Lower leg skin (tissue), 4 donors: ENCODE measurements at places on chromosomes 1 and 21. TPM values are rescaled to one million over a fixed set of nuclear protein-coding genes. Genes with fewer than 3 reads are reported as not detected.

GRCh38 chr1:85448358-85448757 lies 16.6 kb downstream of the DDAH1 start:
- DNase-seq = no peak

DNA sequence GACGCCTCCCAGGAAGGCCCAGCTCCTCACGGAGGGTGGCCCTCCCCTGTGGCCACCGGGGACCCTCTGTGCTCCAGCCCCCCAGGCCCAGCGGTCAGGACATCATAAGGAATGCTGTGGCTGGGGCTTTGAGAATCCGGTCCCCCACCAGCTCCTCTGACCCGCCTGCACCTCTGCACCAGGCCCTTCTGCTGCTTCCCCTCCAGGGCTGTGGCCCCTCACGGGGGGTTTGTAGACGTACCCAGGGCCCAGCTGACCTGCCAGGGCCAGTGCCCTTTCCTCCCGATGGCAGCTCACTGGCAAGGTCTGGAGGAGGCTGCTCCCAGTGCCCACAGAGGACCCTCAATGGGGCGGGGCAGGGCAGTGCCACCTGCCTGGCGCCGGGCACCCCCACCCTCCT lies 103.9 kb upstream of the TTC34 start:
- no peak for DNase-seq

GRCh38 chr1:226737819-226738420 lies 1.2 kb downstream of the ITPKB start:
- peak; percentile 92 for DNase-seq

DNA sequence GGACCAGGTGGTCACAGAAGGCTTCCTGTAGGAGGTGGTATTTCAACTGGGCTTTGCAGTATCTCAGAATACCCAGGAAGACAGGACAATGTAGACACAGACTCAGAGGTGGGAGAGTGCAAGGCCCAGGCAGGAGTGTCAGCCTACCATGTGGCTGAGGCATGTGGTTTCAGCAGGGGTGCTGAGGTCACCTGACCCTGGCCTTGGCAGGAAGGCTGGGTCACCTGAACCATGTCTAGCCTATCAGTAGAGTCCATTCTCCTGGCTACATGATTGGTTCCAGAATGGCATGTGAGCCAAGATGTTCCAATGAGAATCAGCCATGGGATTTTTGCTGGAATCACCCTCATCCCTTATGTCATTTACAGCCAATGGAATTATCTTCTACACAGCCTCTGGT lies 169.4 kb downstream of the ACTL8 start:
- no peak for DNase-seq

- peak; percentile 85 for DNase-seq
Measured at GRCh38 chr1:248811514-248812490, 13.9 kb downstream of the SH3BP5L start.

- peak; percentile 90 for DNase-seq
Measured at GRCh38 chr1:156813750-156814570, 2.7 kb downstream of the SH2D2A start.

GRCh38 chr1:201656311-201657032 lies 117.5 kb downstream of the NAV1 start:
- no peak for DNase-seq

- no peak for DNase-seq
Measured at GRCh38 chr1:24827379-24828135, 82.3 kb downstream of the CLIC4 start.

DNA sequence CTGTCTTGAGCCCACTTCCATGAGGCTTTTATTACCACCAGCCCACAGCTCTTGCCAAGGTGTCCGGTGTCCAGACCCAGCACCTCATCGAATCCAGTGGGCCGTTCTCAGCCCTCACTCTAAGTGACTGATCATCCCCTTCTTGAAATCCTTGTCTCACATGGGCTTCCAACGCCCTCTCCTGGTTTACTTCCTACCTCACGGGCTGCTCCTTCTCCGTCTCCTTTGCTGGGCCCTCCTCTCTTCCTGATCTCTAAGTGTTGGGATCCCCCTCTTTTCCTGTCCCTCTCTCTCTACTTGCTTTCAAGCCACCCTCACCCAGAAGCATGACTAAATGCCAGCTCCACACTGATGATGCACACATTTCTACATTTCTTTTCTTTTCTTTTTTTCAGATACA lies 9.0 kb upstream of the RHBG start:
- DNase-seq = no peak

DNA sequence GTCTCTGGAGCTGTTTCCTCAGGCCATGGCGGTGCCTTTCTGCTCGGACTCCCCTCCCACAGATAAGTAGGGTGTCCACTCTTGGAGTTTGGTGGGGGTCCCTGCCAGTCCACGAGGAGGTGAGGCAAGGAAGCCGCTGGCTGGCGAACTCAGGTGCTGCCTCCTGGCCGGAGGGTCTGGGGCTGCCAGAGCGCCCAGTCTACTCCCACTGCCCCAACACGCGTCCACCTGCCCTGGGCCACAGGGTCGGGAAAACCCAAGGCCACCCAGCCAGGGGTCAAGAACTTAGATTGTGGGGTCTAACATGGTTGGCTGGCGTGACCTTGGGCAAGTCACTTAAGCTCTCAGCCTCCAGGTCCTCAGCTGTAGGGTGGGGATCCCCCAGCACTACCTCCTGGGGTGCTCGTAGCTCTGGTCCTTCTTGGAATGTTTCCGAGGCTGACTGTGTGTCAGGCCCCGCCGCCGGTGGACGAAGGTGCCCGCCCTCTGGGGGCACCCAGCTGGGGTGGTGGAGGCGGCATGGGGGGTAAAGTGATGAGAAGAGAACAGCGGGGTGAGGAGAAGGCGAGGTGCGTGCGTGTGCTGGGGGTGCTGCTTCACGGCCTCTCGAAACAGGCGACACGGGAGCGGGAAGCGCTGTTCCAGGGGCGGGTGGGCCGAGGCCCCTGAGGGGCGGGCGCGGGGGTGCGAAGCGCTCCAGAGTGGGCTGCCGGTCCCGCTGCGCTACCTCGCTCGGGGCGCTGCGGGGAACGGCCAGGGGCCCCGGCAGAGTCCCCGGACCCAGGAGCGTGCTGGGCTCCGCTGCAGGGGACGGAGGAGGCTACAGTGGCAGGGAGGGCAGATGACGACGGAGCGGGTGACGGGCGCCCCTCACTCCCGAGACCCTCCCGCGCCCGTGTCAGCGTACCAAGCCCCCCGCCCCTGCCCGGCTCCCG lies 1.2 kb downstream of the SH2D5 start:
- DNase-seq = peak; percentile 84

GRCh38 chr1:47919113-47919833 lies 77.9 kb downstream of the TRABD2B start:
- DNase-seq = no peak

DNA sequence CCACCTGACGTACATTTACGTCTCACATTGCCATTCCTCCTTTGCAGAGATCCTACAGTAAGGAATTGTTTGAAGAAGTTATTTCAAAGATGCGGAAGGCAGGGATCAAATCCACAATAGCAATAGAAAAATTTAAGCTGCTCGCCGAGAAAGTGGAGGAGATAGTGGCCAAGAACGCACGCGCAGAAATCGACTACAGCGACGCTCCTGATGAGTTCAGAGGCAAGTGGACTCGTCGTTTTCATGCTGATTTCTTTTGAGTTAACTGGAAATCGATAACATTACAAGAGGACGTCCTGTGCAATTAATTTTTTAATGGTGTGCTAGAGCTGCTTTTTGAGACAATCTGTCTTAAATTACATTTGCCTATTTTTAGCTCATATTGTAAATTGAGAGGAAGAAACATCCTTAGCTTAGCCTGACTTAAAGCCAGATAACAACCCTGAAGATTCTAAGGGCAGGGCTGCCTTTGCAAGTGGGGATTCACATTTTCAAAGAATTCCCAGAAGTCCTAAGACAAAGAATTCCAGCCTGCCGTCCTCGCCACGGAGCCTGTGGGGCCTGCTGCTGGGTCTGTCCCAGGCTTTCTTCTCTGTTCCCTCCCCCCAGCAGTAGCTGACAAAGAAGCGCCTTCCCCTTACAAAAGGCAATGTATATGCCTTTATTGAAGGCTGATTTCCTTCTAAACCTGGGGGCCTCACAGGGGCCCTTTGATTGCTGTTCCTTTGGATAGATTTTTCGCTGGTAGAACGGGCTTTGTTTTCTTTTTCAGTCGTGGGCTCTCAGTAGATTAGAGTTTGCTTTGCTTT lies 31.6 kb upstream of the KIF1B start:
- no peak for DNase-seq

- no peak for DNase-seq
Measured at GRCh38 chr1:9413877-9414213, 121.2 kb downstream of the SPSB1 start.

- peak; percentile 12 for DNase-seq
Measured at GRCh38 chr1:81305997-81306452, 494.7 kb upstream of the ADGRL2 start.

- DNase-seq = no peak
Measured at GRCh38 chr1:44316231-44316759, 38.8 kb downstream of the ERI3 start.

- no peak for DNase-seq
Measured at GRCh38 chr1:64196074-64196870, 7.2 kb upstream of the UBE2U start.

DNA sequence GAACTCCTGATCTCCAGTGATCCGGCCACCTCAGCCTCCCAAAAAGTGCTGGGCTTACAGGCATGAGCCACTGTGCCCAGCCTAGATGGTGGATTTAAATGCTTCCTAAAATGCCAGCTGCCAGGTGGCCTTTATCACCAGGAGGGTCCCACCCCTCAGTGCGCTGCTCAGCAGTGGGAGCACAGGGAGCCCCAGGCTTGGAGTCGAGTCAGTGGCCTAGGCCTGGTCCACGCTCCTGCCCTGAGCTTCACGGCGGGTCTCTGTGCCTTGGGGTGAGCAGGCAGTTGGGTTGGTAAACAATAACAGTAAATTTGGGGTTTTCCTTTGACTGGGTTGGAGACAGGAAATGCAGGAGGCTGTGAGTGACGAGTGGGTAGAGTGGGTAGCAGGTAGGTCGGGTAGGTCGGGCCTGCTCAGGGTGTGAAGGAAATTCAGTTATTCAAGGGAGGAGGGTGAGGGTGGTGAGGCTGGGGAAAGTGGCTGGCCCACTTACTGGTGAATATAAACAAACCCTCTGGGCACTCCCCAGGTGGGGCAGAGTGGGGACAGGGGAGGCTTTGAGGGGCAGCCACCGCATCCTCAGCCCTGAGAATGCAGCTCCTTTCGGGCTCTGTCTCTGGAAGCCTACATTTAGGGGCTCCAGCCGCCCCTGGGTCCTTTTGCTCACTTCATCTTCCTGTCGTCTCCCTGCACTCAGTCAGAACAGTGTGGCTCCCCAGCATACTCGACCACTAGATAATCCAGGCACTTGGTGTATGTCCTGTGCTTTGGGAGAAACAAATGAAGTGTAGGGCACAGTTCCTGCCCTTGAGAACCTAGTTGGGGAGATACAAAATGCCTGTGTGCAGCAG lies 33.5 kb upstream of the IL19 start:
- peak; percentile 84 for DNase-seq

DNA sequence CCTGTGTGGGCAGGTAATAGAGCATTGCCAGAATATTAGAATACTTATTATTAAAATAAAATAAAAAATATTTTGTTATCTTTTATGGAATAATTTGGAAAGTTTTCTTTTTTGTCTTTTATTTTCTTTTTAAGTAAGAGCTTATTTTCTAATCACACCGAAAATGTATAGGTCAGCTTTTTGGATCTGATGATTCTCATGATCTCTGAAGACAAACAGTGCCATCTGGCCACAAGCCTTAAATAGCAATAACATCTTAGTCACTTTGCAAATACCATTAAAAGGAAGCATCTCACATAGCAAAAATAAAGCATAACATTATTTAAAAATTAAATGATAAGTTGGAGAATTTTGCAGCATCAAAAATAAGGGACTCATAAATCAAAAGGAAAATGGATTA lies 213.8 kb downstream of the PLA2G4A start:
- DNase-seq = no peak

- DNase-seq = no peak
Measured at GRCh38 chr1:206506405-206507283, 687 bp upstream of the RASSF5 start.

DNA sequence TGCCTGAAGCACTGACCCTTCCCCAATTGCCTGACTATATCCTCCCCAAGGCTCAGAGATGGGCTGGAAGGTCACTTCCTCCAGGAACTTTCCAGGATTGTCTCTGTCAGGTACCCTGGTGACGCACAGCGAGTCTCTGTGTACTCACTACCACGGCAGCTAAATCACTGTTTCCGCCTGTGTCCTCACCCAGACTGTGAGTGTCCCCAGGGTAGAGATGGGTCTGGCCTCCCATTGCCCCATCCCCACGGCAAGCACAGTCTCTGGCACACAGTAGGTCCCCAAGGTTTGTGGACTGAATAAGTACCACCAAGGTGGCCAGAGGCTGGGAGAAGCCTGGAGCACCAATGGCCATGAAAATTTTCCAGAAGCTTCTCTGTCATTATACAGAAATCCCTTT lies 93.8 kb upstream of the RUNX3 start:
- no peak for DNase-seq

- no peak for DNase-seq
Measured at GRCh38 chr1:180964595-180964994, 51.9 kb downstream of the KIAA1614 start.

GRCh38 chr1:172345077-172345476 lies 75.4 kb upstream of the C1orf105 start:
- DNase-seq = no peak

GRCh38 chr1:110896090-110896489 lies 23.1 kb downstream of the CD53 start:
- no peak for DNase-seq

DNA sequence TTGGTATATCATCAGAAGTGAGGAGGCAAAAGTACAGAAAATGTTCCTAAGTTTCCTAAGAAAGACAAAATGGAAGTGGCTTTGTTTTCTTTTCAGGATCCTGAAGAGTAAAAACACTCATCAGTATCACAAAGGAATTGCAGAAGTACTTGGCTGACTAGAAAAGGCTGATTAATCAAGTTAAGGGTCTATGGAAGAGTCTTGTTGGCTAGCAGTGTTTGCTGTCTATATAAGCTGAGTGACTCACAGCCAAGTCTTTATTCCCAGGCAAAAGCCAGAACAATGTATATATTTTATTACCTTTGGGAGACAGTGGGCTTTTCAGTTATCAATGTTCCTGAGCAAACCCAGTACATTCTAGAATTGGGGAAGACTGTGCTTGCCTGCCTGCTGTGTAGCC lies 777.0 kb downstream of the PLA2G4A start:
- DNase-seq = no peak

SYT11 gene
- total RNA-seq = 4.0 TPM

S100A10 gene
- total RNA-seq = 112 TPM

NUDT17 gene
- total RNA-seq = 2.6 TPM

ANKRD65 gene
- 10.9 TPM for total RNA-seq

CD34 gene
- total RNA-seq = 45.5 TPM

RNF186 gene
- not detected for total RNA-seq

CR1 gene
- 0.51 TPM for total RNA-seq

CEP350 gene
- total RNA-seq = 57.2 TPM

TMPRSS2 gene
- 5.4 TPM for total RNA-seq

BMP8A gene
- total RNA-seq = 0.81 TPM

VAV3 gene
- total RNA-seq = 200 TPM

SH2D1B gene
- not detected for total RNA-seq

THEM4 gene
- 5.1 TPM for total RNA-seq
